ENCODE measurements at places on chromosomes 4 and X.

DNA sequence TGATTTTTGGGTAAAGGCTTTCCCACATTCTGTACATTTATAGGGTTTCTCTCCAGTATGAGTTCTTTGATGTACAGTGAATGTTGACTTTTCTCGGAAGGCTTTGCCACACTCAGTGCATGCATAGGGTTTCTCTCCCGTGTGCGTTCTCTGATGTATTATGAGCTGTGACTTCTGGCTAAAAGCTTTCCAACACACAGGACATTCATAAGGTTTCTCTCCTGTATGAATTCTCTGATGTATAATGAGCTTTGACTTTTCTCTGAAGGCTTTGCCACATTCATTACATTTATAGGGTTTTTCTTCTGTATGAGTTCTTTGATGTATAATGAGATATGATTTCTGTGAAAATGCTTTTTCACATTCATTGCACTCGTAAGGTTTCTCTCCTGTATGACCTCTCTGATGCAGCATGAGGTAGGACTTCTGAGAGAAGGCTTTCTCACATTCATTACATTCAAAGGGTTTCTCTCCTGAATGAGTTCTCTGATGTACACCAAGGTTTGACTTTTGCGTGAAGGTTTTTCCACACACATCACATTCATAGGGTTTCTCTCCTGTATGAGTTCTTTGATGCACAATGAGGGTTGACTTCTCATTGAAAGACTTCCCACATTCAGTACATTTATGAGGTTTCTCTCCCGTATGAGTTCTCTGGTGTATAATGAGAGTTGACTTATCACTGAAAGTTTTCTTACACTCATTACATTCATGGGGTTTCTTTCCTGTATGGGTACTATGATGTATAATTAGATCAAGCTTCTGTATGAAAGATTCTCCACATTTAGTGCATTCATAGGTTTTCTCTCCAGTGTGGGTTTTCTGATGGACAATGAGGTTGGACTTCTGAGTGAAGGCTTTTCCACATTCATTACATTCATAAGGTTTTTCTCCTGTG lies 27.3 kb downstream of the ZNF182 start:
- DNase-seq, result no peak

DNA sequence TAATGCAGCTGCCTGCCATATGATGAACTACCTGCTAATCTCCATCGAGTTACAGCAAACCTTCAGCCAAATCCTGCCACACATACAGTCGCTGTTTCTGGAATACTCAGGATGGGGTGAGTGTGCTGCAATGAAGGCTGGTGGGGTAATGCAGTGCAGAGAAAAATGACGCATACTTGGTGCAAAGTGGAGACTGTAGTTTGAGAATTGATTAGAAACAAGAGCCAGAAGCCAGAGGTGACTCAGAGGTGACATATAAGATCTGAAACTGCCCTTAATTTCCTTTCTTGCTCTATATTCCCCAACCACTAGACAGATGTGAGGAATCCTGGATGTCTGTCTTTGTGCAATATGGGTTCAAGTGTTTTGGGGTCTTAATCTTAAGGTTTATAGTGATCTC lies 22.0 kb downstream of the C4orf54 start:
- no peak for DNase-seq

DNA sequence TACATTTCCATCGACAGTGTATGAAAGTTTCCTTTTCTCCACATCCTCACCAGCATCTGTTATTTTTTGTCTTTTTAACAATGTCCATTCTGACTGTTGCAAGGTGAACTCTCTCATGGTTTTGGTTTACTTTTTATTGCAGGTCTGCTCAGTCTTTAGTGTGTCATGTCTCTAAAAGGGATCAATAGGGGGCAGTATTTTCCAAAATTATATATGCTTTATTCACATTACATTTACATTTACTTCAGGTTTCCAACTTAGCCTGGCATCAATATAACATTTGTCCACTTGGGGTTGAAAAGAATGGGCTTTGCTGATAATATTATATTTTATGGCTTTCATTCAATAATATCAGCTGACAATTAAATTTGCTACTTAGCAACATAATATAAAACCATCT lies 265.0 kb upstream of the SLITRK2 start:
- DNase-seq, result no peak

DNA sequence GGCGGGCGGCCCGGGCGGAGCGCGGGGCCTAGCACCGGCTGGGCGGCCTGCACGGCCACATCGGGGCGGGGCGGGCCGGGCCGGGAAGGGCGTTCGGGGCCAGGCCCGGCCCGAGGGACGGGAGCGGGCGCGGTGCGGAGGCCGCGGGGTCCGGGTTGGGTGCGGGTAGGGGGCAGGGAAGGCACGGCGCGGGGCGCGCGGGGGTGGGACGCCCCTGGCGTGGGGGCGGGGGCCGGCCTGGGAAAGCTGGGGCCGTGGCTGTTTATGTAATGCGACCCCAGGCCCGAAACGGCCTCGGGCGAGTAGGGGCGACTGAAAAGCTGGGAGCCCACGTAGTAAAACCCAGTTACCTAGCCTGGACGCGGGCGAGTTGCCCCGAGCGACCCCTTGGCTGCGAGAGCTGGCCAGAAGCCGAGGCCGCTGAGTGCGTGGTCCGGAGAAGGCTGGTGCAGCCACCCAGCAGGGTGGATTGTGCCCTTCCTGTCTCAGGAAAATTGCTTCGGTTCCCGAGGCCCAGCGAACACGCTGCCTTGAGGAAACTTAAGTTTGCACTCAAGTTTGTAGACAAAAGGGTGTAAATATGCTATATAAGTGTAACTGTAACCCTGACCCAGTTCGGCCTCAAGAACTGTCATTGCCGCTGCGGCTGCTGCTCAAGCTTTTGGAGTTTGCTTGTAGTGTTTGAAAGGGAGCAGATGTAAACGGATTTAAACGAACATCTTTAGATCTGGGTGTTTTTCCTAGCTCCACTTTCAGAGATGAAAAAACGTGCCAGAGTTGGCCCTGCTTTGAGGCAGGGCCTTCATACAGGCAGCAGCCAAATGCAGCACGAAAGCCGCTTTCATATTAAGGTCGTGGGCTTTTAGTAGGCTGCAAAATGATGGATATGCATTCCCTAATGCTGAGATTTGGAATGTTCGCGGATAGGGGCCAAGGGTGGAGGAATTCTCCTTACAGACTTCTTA lies 674 bp downstream of the SEC24B start:
- DNase-seq, result no peak

GRCh38 chr4:24024157-24024556 lies 134.3 kb upstream of the PPARGC1A start:
- DNase-seq, result no peak

DNA sequence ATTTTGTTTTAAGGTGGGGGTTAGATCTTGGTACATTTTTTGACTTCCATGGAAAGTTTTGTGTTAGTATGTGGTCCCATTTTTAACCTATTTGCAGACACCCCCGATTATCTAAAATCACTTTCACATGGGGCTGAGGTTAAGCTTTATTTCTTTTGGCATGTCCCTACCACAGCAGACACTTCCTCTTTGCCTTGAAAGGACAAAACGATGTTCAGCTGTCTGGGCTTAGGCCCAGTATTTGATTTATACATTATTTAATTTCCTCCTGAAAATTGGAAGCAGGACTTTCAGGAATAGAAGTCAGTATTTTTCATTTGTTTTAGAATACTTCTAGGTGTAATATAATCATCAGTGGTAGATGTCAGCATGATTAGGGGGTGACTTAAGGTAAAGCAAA lies 112.4 kb upstream of the SPRY1 start:
- DNase-seq, result no peak

DNA sequence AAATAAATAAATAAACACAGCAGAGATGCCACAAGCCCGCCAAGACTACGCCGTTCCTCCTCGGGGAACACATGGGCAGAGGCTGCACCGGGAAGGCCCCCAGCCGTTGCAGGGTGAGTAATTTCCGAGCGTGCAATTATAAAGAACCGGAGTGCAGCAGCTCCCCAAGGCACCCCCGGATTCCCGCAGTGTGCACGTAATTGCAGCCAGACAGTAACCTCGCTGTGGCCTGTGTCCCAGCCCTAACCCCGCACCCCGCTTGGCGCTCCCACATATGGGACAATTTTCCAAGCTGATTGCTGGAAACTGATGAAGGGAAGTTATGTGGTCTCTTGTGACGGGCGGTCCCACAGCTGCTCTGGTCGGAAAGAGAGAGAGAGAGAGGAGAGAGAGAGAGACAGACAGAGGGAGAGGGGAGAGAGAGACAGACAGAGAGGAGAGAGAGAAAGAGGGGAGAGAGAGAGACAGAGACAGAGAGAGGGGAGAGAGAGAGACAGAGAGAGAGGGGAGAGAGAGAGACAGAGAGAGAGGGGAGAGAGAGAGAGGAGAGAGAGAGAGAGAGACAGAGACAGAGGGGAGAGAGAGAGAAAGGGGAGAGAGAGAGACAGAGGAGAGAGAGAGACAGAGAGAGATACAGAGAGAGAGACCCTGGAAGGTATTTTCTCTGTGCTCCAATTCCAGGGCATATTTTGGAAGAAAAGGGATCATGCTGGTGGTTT lies 275.4 kb downstream of the SHOX start:
- DNase-seq, result no peak

- DNase-seq, result no peak
These were observed 50.0 kb downstream of the GALNT7 start for GRCh38 chr4:173218411-173219125.

DNA sequence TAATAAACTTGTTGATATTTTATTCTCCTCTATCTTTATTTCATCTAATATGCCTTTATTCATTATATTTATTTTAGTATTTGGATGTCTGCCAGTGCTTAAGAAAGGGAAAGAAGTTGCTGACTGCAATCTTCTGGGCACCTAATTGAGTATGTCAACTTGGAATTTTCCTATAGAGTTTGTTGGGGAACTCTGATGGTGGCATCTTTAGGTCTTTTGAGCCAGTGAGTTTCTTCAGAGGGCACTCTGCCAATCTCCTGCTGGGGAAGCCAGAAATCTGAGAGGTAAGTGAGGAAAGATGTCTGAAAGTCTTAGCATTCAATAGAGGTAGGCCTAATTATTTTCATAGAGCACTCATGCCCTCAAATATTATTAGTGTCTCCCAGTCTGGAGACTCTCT lies 475.0 kb downstream of the GABRG1 start:
- no peak for DNase-seq

- no peak for DNase-seq
These were observed 171.8 kb upstream of the CLNK start for GRCh38 chr4:10856271-10856782.

GRCh38 chr4:124329134-124329533 lies 383.4 kb downstream of the ANKRD50 start:
- DNase-seq, result no peak

GRCh38 chr4:131426023-131426758 lies 1722.9 kb upstream of the PCDH10 start:
- DNase-seq, result no peak

DNA sequence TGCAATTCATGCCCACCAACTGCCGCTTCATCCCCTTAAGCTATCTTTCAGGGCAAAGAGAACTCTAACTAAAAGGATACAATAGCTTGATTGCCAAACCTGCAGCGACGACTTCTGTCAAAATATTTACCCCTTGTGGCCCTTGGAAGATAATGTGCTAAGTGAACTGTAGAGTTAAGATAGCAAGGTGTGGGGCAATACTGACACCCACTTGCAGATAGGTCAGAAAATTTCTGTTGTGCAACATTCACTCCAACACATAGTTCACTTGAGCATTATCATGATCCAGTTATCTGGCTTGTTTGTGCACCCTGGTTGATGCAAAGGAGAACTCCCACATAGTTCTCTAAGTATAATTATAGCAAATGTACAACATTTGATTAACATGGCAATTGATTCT lies 55.6 kb downstream of the RHOXF2B start:
- no peak for DNase-seq

GRCh38 chr4:112120021-112120420 lies 25.2 kb upstream of the FAM241A start:
- DNase-seq, result no peak

GRCh38 chrX:30948626-30949025 lies 59.6 kb upstream of the TAB3 start:
- DNase-seq, result no peak

Measured in NCI-H1105 treated with DMSO at 0.1 percent for 48 hours (cell line).